ENCODE measurements at places on chromosomes 7 and 10.

DNA sequence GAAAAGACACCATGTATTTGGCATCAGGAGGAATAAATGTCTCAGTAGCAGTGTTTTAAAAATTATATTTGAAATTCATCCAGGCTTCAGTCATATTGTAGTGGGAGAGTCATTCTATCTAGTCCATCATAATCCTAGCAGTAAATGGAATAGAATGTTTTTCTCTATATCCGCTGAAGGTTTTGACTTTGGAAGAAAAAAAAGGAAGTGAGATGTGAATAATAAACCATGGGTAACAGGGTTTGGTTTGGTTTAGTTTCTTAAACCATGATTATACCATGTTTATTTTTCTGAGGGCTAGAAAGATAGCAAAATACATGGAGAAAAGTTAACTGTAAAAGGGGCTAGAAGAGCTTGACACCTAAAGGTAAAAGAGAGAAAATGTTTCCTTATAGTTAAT, 16.4 kb upstream of the BPGM start:
- no peak for DNase-seq

GRCh38 chr7:118219157-118219512, 5.4 kb upstream of the ANKRD7 start:
- no peak for DNase-seq

DNA sequence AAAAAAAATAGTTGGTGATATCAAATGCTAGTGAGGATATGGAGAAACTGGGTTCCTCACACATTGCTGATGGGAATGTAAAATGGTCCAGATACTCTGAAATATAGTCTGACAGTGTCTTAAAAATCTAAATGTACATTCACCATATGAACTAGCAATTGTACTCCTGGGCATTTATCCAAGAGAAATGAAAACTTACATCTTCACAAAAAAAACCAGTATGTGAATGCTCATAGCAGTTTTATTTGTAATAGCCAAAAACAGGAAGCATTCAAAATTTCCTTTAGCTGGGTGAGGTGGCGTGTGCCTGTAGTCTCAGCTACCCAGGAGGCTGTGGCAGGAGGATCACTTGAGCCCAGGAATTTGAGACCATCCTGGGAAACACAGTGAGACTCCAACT, 2.1 kb upstream of the SSC4D start:
- DNase-seq = no peak

- no peak for DNase-seq
Measured at GRCh38 chr10:72976886-72977285, 22.3 kb upstream of the PLA2G12B start.

DNA sequence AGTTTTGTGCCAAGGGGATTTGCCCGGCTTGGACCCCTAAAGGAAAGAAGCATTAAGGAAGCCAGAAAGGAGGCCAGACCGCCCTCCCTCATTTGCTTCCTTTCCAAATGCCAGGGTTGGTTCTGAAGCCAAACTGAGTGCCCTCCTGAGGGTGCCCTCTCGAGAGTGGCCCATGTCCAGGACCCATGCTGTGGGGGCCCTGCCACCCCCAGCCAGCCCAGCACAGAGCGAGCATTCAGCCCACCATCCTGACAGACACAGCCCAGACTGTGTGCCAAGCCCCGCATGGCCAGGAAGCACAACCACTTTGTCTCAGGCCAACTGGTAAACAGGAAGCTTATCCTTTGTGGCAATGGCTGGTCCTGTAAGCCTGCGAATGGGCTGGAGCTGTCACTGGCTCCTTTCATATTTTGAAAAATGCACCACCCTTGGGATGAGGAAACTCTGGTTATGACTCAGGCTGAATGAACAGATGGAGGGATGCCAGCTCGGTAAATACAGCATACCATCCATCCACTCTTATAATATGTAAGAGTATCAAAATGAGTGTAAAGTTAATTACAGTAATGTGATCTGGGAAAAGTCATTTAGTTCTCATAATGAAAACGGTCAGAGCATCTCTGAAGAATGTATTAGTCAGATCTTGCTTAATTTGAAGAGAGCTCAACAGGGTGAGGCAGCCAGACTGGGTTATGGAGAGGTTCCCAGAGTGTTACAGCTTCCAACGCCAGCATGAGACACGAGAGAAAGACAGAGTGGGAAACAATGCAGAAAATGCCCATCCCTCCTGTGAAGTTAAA, 65.0 kb downstream of the STK17A start:
- DNase-seq = no peak

GRCh38 chr10:99872367-99873162, 90.1 kb downstream of the ABCC2 start:
- no peak for DNase-seq
